ENCODE measurements at places on chromosomes 6 and 20.

DNA sequence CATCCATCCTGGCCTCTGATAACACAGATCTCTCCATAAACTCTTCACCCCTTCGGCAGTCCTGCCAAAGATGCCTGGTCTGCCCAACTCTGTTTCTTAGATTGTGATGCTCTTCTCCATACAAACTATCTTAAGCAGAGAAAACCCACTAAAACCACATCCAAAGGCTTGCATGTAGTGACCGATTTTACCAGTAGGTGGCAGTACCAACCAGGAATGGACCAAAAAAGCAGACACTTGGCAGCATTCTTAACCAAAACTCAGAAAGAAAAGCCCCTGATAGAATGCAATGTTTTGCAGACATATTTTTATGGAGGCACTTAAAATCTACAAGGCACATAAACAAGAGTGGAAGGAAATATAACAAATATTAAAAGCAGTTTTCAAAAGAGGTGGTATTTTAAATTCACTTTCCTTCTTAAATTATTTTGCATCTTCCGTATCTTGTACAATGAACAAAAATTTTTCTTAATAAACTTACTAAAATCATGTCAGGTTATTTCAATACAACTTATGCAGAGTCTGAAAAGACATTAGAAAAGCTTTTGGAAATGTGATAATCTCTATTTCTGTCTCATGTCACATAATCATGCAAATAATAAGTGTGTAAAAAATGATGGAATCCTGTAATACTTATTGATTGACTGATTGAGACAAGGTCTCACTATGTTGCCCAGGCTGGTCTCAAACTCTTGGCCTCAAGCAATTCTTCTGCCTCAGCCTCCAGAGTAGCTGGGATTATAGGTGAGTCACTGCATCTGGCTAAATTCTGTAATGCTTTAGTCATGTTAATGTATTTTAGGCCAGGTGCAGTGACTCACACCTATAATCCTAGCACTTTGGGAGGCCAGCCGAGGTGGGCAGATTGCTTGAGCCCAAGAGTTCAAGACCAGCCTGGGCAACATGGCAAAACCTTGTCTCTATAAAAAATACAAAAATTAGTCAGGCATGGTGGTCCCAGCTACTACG, 29.4 kb downstream of the LRP11 start:
- peak; percentile 74 for DNase-seq

DNA sequence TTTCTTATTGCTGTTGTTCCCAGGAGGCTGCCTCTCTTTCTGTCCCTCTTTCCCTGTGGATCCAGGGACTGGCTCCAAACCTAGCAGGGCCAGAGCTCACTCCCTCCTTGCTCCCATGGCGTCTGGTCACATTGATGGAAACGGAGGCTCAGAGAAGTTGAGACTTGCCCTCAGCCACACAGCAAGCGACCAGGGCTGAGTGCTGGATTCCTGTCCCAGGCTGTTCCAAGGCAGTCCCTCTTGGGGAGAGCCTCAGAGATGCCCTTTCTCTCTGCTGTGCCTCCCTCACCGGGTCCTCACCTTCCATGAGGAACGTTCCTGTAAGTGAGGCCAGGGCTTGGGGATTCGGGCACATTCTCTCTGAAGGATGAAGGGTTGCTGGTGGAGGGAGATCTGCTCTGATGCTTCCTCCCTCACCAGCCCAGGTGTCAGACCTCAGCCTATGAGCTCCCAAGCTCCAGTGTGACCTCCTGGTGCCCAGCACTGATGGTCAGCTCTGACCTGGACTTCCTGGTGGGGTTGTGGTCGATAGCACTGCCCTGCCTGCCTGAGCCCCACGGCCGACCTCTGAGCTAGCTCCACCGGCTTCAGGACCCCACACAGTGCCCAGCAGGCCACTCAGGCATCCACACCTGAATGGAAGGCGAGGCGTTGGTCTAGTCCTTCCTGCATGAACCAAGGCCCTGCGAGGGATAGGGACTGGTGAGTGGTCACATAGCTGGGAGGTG, 26.8 kb downstream of the SUN5 start:
- no peak for DNase-seq

GRCh38 chr6:147392917-147393625, 115.4 kb upstream of the SAMD5 start:
- DNase-seq, result no peak

DNA sequence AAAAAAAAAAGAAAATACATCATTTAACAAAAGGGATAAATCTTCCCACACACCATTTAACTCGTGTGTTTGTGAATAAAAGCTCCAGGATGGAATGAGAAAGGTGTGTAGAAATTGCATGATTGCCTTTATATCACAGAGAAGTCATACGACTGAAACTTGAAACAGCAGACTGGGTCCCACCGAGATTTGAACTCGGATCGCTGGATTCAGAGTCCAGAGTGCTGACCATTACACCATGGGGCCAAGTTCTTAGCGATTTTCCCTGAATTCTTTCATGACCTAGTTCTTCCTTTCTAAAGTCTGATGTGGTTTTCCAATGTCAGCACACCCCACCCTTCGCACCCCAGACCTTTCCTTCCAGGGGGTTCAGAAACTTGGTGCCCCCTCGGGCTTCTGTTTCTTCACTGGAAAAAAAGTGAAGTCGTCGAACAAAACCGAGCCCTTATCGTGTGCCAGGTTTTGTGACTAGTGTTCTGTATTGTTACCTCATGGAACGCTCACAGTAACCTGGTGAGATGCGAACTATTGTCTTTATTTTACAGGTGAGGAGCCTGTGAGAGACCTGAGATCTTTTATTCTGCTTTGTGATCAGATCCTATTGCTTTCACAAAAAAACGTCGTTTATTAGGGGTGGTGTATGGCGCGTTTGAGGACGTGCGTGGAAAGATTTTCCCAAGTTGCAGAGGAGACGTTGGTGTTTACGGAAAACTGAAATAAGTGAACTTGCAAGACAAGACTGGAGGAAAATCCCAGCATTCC, 120.8 kb downstream of the OR2B2 start:
- peak; percentile 84 for DNase-seq

DNA sequence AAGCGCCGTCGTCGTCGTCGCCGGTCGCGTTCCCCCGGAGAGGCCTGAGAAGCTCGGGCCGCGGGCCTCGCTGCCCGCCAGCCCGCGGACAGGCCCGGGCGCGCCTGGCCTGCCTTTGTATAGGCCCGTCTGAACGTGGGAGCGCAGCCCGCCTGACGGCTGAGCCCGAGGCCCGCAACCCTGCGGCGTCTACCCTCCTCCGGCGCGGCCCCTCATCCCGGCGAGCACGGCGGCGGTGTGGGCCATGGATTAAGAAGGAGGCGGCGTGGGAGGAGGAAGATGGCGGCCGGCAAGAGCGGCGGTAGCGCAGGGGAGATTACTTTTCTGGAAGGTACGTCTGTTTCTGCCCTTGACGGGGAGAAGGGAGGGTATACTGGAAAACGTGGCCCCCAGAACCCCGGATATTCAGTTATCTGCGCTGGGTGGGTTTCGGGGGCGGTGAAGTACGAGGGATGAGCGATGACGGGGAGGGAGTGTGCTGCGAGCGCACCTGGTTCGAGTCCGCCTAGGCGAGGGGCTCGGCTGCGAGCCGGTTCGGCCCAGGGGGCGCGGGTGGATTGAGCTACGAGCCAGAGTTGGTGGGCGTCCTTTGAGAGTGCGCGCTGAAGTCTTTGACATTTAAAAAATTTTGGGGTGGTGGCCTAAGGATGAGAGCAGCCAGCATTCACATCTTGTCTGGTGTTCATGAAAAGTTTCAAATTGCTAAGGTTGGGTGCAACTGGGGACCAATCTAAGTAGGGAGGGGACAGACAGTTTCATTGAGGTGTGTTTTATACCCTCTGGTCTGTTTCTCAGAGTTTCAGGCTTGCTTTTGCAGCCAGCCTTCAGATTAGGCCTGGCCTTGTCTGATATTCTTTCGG, 796 bp downstream of the SENP6 start:
- DNase-seq, result peak; percentile 73

DNA sequence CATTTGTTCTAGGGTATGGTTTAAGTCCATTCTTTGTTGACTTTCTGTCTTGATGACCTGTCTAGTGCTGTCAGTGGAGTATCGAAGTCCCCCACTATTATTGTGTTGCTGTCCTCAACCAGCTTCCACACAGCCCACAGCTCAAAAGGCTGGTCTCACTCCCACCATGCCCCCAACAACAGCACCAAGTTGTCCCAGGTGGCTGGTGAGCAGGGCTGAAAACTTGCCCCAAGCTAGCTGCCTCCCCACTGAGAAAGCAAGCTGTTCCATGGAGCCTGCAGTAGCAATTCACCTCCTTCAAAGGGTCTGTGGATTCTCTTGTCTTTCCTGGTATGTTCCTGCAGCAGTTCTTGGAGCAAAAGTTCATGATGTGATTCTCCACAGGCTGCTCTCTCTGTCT, 221.0 kb downstream of the SYNDIG1 start:
- no peak for DNase-seq

- DNase-seq, result no peak
Observed at GRCh38 chr6:125444006-125444923, 142.5 kb upstream of the HDDC2 start.

GRCh38 chr6:123804014-123804786, 535 bp downstream of the NKAIN2 start:
- no peak for DNase-seq

DNA sequence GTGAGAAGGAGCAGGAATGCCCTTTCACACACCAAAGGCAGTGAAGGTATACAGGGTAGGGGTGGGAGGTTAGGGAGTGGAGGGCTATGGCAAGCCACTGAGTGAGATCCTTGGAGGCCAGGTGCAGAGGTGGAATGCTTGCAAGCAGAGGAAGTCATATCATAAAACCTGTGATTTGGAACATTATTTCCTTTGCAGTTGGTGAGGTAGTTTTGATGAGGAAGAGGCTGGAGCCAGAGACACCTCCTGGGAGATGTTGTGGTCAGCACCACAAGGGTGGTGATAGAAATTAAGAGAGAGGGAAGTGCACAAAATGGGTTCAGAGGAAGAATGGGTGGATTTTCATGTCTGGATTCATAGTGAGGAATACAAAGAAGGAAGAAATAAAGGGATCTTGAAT, 73.0 kb downstream of the PLCB4 start:
- no peak for DNase-seq

GRCh38 chr6:42443312-42444060, 8.2 kb downstream of the TRERF1 start:
- no peak for DNase-seq

- DNase-seq, result no peak
Observed at GRCh38 chr20:8223091-8223870, 91.2 kb downstream of the PLCB1 start.

GRCh38 chr6:154733183-154733625, at the start of gene SCAF8:
TSS of gene SCAF8 (plus strand) at chr6:154733416. CDS start at chr6:154733901, 485 bp downstream.
- DNase-seq, result peak; percentile 89

DNA sequence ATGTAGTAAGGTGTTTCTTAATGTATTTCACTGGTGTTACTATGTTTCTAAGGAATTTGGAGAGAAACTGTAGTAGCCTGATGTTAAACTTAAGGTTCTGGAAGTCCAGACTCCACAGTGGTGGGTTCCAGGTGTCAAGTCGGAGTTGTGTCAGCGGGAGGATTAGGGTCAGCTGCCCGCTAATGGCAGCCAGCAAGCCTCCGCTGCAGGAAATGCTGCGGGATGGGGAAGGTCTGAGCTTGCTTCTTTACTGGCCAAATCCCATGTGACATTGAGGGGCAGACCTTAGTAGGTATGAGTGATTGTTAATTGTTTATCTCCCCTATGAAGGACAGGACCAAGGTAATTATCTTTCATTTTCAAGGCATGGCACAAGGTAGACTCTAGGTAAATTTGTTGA, 3.7 kb upstream of the ARID1B start:
- no peak for DNase-seq

- DNase-seq, result no peak
Observed at GRCh38 chr6:159071843-159072769, 27.3 kb upstream of the TAGAP start.

DNA sequence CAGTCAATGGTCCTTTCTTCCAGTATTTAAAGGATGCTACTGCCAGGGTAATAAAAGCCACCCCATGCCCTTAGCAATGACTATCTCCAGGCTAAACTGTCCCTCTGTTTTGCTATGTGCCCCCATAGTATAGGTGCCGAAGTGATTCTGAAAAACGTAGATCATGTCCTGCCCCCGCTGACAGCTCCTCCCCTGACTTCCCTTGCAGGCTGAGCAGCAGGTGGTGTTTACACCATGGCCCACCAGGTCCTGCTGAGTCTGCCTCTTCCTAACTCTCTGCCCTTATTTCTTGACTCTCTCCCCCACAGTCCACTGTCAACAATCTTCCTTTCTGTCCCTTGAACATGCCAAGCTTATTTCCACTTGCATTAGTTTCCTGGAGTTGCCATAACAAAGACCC, 352.5 kb upstream of the TSHZ2 start:
- DNase-seq, result no peak

GRCh38 chr20:45427236-45428149, 11.6 kb downstream of the PIGT start:
- DNase-seq, result no peak

GRCh38 chr20:47708140-47708807, 77.0 kb downstream of the SULF2 start:
- DNase-seq, result no peak

- peak; percentile 80 for DNase-seq
Observed at GRCh38 chr20:4012589-4012988, 2.8 kb downstream of the RNF24 start.

DNA sequence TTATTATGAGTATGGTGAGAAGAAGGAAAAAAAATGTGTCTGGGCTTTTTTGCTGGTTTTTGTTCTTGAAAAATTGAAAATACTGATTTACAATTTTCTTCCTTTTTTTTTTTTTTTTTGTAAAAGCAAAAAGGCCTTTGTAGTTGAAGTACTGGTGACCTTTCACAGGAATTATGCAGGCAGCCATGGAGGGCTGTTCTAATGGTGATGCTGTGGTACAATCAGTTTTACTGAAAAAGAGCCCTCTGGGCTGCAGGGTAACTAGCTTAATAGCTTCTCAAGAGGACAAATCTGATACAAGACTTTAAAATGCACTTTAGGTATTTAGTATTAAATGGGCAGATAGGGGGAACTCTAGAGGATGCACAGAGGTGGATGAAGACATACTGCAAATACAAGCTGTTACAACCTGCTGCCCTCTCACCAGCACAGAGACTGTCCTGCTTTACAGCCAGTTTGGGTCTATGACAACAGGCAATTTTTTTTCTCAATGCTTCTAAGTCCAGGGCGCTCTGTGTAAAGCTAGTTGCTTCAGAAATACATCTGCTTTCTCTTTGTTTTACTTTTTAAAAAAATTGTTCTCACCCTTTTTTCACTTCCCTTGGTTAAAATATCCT, 61.6 kb upstream of the HS3ST5 start:
- DNase-seq, result no peak

DNA sequence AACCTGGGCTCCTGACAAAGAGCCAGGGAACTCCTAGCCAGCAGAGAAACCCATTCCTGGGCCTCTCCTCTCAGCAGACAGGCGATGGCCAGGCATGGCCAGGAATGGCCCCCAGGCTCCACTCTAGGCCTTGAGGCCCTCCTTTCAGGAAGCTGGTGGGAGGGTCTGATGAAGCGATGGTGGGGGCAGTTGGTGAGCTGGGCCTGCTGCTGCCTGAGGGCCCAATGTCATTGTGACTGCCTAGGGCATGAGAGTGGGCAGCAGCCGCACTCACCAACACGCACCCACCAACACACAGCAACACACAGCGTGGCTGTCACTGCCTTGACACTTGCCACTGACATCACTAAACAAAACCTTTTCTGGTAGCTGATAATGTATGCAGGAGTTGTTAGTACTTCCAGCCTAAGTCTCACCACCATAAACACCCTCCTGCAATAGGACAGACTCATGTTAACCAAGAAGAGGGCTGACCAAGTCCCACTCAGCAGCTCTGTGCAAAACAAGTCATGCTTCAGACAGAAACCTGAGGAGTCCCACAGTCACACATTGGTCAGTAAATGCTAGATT, 69.3 kb downstream of the ABHD12 start:
- DNase-seq, result no peak
